Activated CD4-positive, alpha-beta T cell treated with anti-CD3 and anti-CD28 coated beads for 36 hours (primary cell): ENCODE measurements at places on chromosomes 1 and 21. TPM values are rescaled to one million over a fixed set of nuclear protein-coding genes. Genes with fewer than 3 reads are reported as not detected.

Gene LCE2A
- total RNA-seq = not detected

Gene TNFAIP8L2
- 19.2 TPM for total RNA-seq

Gene RGS5
- total RNA-seq = 4.4 TPM

Gene CHIA
- total RNA-seq = not detected

Gene IRF6
- 0.11 TPM for total RNA-seq

Gene ASAP3
- total RNA-seq = 0.37 TPM

Gene SLC5A9
- total RNA-seq = not detected

Gene FCRLB
- not detected for total RNA-seq

Gene ZNF695
- 0.81 TPM for total RNA-seq

Gene WARS2
- total RNA-seq = 16.0 TPM

Gene NGF
- total RNA-seq = not detected

Gene OR14K1
- total RNA-seq = not detected

Gene KRTAP11-1
- total RNA-seq = not detected

Gene OR6K2
- not detected for total RNA-seq

Gene PLEKHA6
- 0.86 TPM for total RNA-seq

Gene MAP3K21
- 3.0 TPM for total RNA-seq
